ENCODE measurements at places on chromosomes 5 and 9. TPM values are rescaled to one million over a fixed set of nuclear protein-coding genes. Genes with fewer than 3 reads are reported as not detected.

Gene PRDM9
- not detected for total RNA-seq

Gene NRARP
- total RNA-seq: 11.5 TPM

- no peak for DNase-seq
Measured at GRCh38 chr5:167940911-167941310, 350.5 kb upstream of the WWC1 start.

DNA sequence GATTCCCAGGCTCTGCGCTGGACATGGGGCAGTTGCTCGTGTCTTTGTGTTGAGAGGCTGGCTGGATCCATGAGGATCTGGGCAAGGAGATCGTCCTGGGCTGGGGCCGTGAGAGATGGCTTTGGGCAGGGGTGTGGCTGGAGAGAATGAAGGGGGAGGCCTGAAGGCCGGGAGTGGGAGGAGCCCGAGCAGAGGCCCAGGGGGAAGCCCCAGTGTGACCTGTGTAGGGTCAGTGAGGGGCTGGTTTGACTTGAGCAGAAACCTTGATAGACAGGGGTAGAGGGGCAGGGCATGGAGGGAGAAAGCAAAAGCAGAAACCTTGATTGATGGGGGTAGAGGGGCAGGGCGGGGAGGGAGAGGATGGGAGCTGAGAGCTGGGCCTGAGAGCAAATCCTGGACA, 54.4 kb upstream of the ASS1 start:
- no peak for DNase-seq

- no peak for DNase-seq
Measured at GRCh38 chr5:62783374-62784057, 204.9 kb downstream of the LRRC70 start.

DNA sequence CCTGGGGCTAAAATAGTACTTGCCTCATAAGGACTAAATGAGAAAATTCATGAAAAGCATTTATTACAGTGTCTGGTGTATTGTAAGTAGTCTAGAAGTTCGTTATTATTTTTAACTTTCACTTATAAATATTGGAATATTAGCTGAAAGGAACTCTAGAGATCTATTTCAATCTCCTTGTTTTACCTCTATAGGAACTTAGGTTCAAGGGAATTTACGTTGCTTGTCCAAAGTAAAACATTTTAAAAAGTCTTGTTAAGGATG, 55.5 kb downstream of the GARNL3 start:
- no peak for DNase-seq

GRCh38 chr5:3601061-3601710, 5.6 kb downstream of the IRX1 start:
- no peak for DNase-seq

GRCh38 chr9:91328186-91328585, 33.5 kb downstream of the AUH start:
- DNase-seq: no peak

Gene KLF4
- total RNA-seq: 3.7 TPM

DNA sequence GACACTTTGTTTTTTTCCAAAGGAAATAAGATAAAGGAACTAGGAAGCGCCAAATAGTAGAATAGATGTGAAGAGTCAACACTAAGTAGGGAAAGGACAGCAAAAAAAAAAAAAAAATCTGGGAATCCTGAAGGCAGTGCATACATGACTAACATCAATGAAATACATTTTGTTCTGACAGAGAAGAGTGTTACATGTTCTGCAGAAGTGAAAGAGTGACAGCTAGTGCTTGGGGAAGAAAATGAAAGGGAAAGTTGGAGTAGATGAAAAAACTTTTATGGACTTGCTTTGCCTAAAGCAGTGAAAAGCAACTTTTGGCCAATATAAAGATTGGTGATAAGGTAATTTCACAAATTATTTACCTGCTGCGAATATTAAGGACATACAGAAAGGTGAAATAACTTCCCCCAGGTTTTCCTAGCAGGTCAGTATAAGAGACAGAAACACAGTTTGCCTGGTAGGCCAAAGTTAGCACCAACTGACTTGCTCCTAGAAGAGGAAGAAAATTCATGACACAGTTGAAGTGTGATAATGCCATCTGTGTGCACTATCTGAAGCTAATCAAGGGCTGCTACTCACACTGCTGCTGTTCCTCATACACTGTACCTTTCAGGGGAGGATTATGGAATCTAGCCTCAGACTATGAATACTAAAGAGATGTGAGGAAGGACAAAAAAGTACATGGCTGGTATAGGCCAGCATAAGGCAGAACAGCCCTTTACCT, 38.6 kb downstream of the RANBP6 start:
- peak; percentile 19 for DNase-seq

- DNase-seq: no peak
Measured at GRCh38 chr9:129930743-129931142, 95.5 kb downstream of the USP20 start.

GRCh38 chr5:145941448-145942130, 5.2 kb downstream of the SH3RF2 start:
- DNase-seq: no peak

- peak; percentile 77 for DNase-seq
Measured at GRCh38 chr5:176535101-176535663, 2.0 kb downstream of the RNF44 start.

- peak; percentile 82 for DNase-seq
Measured at GRCh38 chr9:33125871-33126823, 41.0 kb downstream of the B4GALT1 start.

GRCh38 chr5:2532809-2533208, 218.7 kb downstream of the IRX2 start:
- DNase-seq: no peak
